Activated naive CD8-positive, alpha-beta T cell treated with anti-CD3 and anti-CD28 coated beads for 36 hours (primary cell): ENCODE measurements at places on chromosomes 16 and 17. TPM values are rescaled to one million over a fixed set of nuclear protein-coding genes. Genes with fewer than 3 reads are reported as not detected.
A peak's percentile ranks its signal among the peaks of the same experiment; 100 is the strongest.

DNA sequence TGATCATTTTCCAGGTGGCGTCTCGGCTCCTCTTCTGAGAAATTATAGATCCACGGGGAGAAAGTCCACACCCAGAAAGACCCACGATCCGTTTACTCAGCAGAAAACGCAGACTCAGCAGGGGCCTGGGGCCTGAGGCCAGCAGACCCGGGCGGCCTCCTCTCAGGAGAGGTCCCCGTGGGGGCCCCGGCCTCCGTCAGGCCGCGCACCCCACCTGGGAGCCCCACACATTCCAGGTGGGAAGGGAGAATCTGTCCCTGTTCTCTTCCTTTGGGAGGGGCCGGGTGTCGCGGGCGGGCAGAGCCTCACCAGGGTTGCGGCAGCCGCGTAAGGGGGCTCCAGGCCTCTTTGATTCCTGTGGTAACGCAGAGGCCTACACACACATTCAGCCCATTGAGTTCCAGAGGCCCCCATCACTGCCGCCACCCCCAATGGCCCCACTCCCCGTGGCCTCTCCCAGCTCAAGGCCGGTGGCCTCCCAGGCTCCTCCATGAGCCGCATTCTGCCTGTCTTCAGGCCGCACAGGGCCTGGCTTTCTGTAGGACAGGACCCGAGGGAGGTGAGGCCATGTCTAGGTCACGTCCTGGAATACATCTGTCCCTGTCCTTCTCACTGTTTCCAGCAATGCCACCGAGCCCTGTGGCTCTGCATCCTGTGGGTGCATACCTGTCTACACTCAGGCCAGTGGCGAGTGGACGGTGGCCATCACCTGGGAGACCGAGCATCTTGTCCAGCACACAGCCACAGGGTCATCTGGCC lies 1.6 kb upstream of the IGFALS start:
- no peak overlapping the region for H3K4me3 ChIP-seq
- H3K27me3 ChIP-seq = no peaks in the 10 kb centered on the region
- H3K27ac ChIP-seq = no peak overlapping the region
- no peak for DNase-seq
- no peaks in the 10 kb centered on the region for H3K4me1 ChIP-seq

PLA2G10 gene
- total RNA-seq = not detected

GRCh38 chr17:81468111-81468769 lies 44.4 kb downstream of the ACTG1 start:
- no peak overlapping the region for H3K4me3 ChIP-seq
- no peaks in the 10 kb centered on the region for H3K4me1 ChIP-seq
- no peaks in the 10 kb centered on the region for H3K36me3 ChIP-seq
- H3K27ac ChIP-seq = no peak overlapping the region

GRCh38 chr17:79000396-79001189 lies 9.0 kb downstream of the CANT1 start:
- H3K27ac ChIP-seq = no peak overlapping the region
- H3K36me3 ChIP-seq = peaks cover 4% of the 10 kb centered on the region
- H3K4me3 ChIP-seq = no peak overlapping the region
- no peak for DNase-seq

- DNase-seq = no peak
- H3K36me3 ChIP-seq = peaks cover 26% of the 10 kb centered on the region
- peaks cover 31% of the 10 kb centered on the region for H3K4me1 ChIP-seq
Measured at GRCh38 chr16:31698901-31699300, 171.2 kb downstream of the AHSP start.

- H3K27me3 ChIP-seq = peaks cover 3% of the 10 kb centered on the region
- H3K36me3 ChIP-seq = peaks cover 37% of the 10 kb centered on the region
- H3K27ac ChIP-seq = peak within 1 kb of the TSS; percentile 97
Measured at GRCh38 chr16:29745853-29746345, at the start of gene C16orf54. TSS of gene C16orf54 (minus strand) at chr16:29745990. CDS start at chr16:29744951, 1,039 bp downstream.

DNA sequence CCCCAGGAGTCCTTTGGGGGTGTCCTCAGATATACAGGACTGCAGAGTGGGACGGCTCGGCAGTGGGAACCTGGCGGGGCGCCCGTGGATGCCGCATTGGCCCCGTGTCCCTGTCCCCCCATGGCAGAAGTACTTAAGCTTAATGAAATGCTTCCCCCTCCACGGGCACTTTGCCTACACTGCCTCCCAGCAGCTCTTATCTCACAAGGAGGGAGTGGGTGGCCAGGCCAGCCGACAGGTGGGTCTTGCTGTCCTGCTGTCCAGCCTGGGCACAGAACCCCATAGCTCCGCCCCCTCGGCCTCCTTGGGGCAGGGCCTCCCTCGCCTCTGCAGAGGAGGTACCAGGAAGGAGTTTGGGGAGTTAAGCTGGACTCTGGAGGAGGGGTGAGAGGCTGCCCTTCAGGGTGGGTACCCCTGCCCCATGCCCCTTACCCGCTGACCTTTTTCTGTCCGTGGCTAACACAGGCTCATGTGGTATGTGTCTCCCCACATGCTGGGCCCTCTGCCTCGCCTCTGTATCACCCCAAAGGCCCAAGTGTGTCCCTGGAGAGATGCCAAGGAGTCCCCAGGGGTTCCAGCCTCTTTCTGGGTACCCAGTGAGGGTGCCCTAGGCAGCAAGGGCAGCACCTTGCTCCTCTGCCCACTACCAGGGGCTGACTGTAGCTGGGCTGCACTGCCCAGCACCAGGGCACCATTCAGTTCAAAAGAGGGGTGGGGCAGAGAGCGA lies 8.7 kb downstream of the THRA start:
- no peak overlapping the region for H3K4me3 ChIP-seq
- peaks cover 48% of the 10 kb centered on the region for H3K4me1 ChIP-seq

- H3K36me3 ChIP-seq = no peaks in the 10 kb centered on the region
- peak; percentile 87 for DNase-seq
- peak overlapping the region; percentile 79 for H3K27ac ChIP-seq
- H3K4me3 ChIP-seq = peak overlapping the region; percentile 82
- H3K4me1 ChIP-seq = peaks cover 17% of the 10 kb centered on the region
Measured at GRCh38 chr16:67013823-67014633, 14.9 kb upstream of the CBFB start.

GRCh38 chr17:31472137-31472536 lies 80.7 kb downstream of the RAB11FIP4 start:
- H3K27ac ChIP-seq = no peak overlapping the region
- peaks cover 10% of the 10 kb centered on the region for H3K4me1 ChIP-seq
- DNase-seq = no peak
- H3K36me3 ChIP-seq = no peaks in the 10 kb centered on the region
- H3K4me3 ChIP-seq = no peak overlapping the region
- no peaks in the 10 kb centered on the region for H3K27me3 ChIP-seq
